Ovary (tissue), 10 donors: ENCODE measurements at places on chromosomes 6 and 20.

- no peak overlapping the region for H3K4me3 ChIP-seq
- no peaks in the 10 kb centered on the region for H3K4me1 ChIP-seq
- H3K27me3 ChIP-seq: no peaks in the 10 kb centered on the region
- no peak overlapping the region for H3K27ac ChIP-seq
- DNase-seq: no peak
Measured at GRCh38 chr20:57622579-57623381, 2.6 kb upstream of the ZBP1 start.

DNA sequence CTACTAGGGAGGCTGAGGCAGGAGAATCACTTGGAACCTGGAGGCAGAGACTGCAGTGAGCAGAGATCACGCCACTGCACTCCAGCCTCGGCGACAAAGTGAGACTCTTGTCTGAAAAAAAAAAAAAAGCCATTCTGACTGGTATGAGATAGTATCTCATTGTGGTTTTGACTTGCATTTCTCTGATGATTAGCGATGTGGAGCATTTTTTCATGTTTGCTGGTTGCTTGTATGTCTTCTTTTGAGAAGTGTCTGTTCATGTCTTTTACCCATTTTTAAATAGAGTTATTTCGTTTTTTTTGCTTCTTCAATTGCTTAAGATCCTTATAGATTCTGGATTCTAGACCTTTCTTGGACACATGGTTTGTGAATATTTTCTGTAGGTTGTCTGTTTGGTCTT lies 103.5 kb upstream of the SIM1 start:
- H3K4me1 ChIP-seq: no peaks in the 10 kb centered on the region
- H3K27me3 ChIP-seq: no peaks in the 10 kb centered on the region
- H3K36me3 ChIP-seq: no peaks in the 10 kb centered on the region
- DNase-seq: no peak
- no peak overlapping the region for H3K4me3 ChIP-seq

DNA sequence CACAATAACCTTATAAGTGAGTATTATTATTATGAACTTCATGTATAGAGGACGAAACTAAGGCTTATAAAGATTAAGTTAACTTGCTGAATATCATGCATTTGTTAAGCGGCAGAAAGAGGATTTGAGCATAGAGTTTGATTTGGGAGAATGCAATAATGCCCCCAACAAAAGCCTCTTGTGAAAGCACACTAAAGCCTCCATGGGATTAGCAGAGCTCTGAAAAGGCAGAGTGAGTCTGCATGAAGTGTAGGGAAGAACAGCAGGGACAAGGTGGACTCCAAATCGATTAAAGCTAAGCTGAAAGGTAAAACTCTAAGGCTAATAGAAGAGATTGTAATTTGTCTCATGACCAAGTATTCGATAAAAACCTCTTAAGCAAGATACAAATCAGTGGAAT lies 100.3 kb downstream of the SH3BGRL2 start:
- no peaks in the 10 kb centered on the region for H3K27me3 ChIP-seq
- H3K4me1 ChIP-seq: no peaks in the 10 kb centered on the region
- no peak for DNase-seq
- H3K4me3 ChIP-seq: no peak overlapping the region
- no peaks in the 10 kb centered on the region for H3K36me3 ChIP-seq

- H3K27me3 ChIP-seq: no peaks in the 10 kb centered on the region
- H3K4me3 ChIP-seq: no peak overlapping the region
- no peaks in the 10 kb centered on the region for H3K36me3 ChIP-seq
- peaks cover 2% of the 10 kb centered on the region for H3K4me1 ChIP-seq
- no peak overlapping the region for H3K27ac ChIP-seq
- DNase-seq: no peak
Measured at GRCh38 chr20:48717680-48718223, 110.0 kb downstream of the PREX1 start.

DNA sequence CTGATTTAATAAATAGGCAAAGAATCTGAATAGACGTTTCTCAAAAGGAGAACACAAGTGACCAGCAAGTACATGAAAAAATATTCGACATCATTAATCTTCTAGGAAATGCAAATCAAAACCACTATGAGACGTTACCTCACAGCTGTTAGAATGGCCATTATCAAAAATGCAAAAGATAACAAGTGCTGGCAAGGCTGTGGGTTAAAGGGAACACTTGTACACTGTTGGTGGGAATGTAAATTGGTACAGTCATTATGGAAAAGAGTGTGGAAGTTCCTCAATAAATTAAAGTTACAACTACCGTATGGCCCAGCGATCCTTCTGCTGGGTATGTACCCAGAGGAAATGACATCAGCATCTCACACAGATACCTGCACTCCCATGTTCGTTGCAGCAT lies 253.9 kb upstream of the BMP2 start:
- no peaks in the 10 kb centered on the region for H3K36me3 ChIP-seq
- no peak overlapping the region for H3K27ac ChIP-seq
- no peaks in the 10 kb centered on the region for H3K4me1 ChIP-seq
- no peak overlapping the region for H3K4me3 ChIP-seq
- DNase-seq: no peak

GRCh38 chr6:50842446-50842845 lies 23.8 kb downstream of the TFAP2B start:
- H3K4me1 ChIP-seq: no peaks in the 10 kb centered on the region
- H3K4me3 ChIP-seq: no peak overlapping the region
- no peaks in the 10 kb centered on the region for H3K27me3 ChIP-seq

DNA sequence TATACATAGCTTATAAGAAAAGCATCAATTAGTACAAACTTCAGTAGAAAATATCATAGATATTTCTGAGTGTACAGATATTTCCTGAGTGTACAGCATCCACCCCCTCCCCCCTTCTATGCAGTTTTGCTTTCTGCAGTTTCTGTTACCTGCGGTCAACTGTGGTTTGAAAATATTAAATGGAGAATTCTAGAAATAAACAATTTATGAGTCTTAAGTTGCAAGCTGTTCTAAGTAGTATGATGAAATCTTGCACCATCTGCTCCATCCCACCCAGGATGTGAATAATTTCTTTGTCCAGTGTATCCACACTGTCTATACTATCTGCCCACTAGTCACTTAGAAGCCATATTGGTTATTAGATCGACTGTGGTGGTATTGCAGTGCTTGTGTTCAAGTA lies 15.8 kb upstream of the GPR63 start:
- DNase-seq: no peak
- H3K27ac ChIP-seq: no peak overlapping the region
- no peaks in the 10 kb centered on the region for H3K36me3 ChIP-seq
- no peak overlapping the region for H3K4me3 ChIP-seq

DNA sequence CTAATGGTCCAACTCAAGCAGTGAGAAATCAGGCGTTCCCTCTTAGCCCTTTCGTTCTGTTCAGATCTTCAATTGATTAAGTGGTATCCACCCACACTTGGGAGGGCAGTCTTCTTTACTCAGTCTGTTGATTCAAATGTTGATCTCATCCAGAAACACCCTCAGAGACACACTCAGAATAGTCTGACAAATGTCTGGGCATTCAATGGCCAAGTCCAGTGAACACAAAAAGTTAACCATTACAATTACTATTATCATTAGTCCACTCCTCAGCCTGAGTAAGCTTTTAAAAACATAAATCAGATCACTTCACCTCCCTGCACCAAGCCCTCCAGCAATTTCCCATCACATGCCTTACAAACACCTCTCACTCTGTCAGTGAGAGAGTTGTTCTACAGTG lies 423.2 kb downstream of the RFPL4B start:
- no peaks in the 10 kb centered on the region for H3K27me3 ChIP-seq
- no peak for DNase-seq
- no peaks in the 10 kb centered on the region for H3K36me3 ChIP-seq
- no peak overlapping the region for H3K4me3 ChIP-seq
- H3K27ac ChIP-seq: no peak overlapping the region

DNA sequence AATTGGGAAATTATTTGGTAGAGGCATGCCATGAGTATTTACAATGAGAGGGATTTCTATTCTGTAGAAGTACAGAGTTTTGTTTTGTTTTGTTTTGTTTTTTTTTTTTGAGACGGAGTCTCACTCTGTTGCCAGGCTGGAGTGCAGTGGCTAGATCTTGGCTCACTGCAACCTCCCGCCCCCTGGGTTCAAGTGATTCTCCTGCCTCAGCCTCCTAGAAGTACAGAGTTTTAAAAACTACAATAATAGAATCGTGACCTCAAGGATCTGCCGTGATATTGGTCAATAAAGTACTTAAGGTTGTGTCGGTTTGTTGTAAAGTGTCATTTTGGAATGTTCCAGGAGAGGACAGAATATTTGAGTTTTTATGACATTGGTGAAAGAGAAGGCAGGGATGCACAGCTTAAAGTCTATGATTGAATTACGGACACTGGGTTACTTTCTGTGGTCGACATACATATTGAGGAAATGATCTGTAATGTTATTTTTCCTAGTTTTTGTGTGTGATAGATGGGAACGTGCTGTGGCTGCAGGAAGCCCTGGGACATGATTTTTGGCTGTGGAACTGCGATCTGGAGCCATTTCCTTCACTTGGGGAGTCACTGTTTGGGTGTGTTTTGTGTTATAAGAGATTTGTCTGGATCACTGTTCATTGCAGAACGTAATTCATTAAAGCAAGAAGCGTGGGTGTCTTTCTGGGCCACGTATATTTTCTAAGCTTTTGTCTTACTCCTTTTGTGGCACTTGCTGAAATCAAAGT lies 59.6 kb downstream of the TIAM2 start:
- DNase-seq: no peak
- H3K27ac ChIP-seq: no peak overlapping the region
- H3K36me3 ChIP-seq: no peaks in the 10 kb centered on the region
- H3K4me1 ChIP-seq: no peaks in the 10 kb centered on the region

- no peak overlapping the region for H3K27ac ChIP-seq
- DNase-seq: no peak
Measured at GRCh38 chr6:96652552-96652951, 89.6 kb downstream of the FHL5 start.

GRCh38 chr20:62370115-62370806 lies 3.1 kb upstream of the LAMA5 start:
- H3K36me3 ChIP-seq: no peaks in the 10 kb centered on the region
- H3K4me3 ChIP-seq: no peak overlapping the region
- peaks cover 5% of the 10 kb centered on the region for H3K27me3 ChIP-seq
- DNase-seq: no peak

- no peaks in the 10 kb centered on the region for H3K36me3 ChIP-seq
- H3K27me3 ChIP-seq: no peaks in the 10 kb centered on the region
- H3K27ac ChIP-seq: no peak overlapping the region
- DNase-seq: no peak
- H3K4me1 ChIP-seq: no peaks in the 10 kb centered on the region
- H3K4me3 ChIP-seq: no peak overlapping the region
Measured at GRCh38 chr6:94956910-94957309, 620.4 kb upstream of the MANEA start.

GRCh38 chr6:143283887-143284645 lies 166.4 kb downstream of the ADAT2 start:
- H3K27ac ChIP-seq: no peak overlapping the region
- no peaks in the 10 kb centered on the region for H3K36me3 ChIP-seq
- no peak for DNase-seq
- no peak overlapping the region for H3K4me3 ChIP-seq

DNA sequence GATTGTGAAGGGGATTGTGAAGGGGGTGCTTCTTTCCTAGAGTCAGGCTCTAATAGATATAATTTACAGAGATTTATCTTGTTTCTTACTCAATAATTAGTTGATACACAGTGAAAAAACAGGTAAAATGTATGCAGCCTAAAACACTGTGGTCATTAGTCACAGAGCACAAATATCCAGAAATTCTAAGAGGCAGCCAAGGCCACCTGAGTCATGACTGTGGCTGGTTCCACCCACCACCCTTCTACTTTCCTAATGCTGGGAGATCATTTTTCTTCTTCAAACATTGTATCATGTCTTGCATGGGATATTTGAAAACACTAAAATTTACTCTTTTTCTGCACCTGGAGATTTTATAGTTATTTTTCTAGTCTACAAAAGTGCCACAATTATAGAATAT lies 181.6 kb downstream of the OTOR start:
- no peaks in the 10 kb centered on the region for H3K4me1 ChIP-seq
- H3K36me3 ChIP-seq: no peaks in the 10 kb centered on the region
- H3K27me3 ChIP-seq: no peaks in the 10 kb centered on the region
- H3K4me3 ChIP-seq: no peak overlapping the region
- DNase-seq: no peak

DNA sequence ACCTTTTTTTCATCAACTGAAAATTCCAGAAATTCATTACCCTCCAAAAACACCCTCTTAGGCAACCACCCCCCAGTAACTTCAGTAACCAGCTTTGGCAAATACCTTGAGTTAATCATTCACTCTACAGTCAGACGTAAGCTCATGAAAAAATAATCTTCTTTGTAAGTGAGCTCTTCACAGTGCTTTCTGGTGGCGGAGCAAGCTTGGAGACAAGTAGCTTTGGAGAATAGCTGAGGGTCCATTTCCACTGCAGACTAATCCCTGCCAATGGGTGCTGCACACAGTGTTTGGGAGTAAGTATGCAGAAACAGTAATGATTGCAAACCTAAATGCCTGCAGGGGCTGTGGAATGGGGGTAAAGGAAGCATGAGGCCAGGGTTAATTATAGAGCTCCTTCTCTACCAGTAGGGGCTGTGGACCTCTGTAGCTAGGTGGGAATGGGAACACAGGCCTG lies 56.8 kb upstream of the HINT3 start:
- H3K36me3 ChIP-seq: no peaks in the 10 kb centered on the region
- no peak overlapping the region for H3K4me3 ChIP-seq
- H3K4me1 ChIP-seq: no peaks in the 10 kb centered on the region
- no peak for DNase-seq
- no peaks in the 10 kb centered on the region for H3K27me3 ChIP-seq
- no peak overlapping the region for H3K27ac ChIP-seq

DNA sequence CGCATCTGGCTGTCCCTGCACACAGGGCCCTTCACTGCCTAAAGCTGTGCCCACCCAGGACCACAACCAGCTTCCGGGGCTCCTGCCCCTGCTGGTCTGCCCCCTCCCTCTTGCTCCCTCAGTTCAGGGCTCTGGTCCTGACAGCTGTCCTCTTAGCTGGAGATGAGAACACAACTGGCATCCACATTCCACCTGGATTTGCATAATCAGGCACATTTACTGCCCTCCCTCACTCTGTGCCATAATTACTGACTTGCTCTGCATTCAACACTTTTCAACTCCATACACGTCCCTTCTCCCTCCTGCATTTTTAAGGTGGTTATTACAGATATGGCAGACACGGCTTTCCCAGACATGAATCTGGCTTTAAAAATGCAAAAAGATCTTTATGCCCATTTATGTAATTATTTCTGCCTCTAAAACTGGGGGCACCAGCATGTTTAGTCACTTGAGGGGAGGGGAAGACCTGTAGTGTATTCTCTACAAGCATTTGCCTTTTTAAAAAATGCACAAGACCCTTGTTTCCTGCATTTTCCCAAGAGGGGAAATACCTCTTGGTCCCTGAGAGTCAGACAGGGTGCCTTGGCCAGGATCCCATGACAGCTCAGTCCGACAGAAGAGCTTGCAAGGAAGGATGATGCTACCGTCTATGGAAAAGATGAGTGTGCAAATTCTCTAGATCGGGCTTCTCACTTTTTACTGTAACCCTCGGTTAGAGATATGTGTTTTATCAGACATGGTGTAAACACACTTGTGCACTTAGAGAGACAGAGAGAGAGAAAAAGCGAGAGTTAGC lies 401.8 kb downstream of the PREX1 start:
- H3K4me3 ChIP-seq: no peak overlapping the region
- no peaks in the 10 kb centered on the region for H3K27me3 ChIP-seq
- H3K27ac ChIP-seq: no peak overlapping the region
- H3K36me3 ChIP-seq: no peaks in the 10 kb centered on the region
